ENCODE measurements at places on chromosomes 4 and X. TPM values are rescaled to one million over a fixed set of nuclear protein-coding genes. Genes with fewer than 3 reads are reported as not detected.
A peak's percentile ranks its signal among the peaks of the same experiment; 100 is the strongest.

GRCh38 chrX:129565046-129565650 lies 25.1 kb downstream of the OCRL start:
- H3K4me3 ChIP-seq: no peak overlapping the region
- H3K4me1 ChIP-seq: peaks cover 9% of the 10 kb centered on the region
- no peaks in the 10 kb centered on the region for H3K27me3 ChIP-seq
- no peak overlapping the region for H3K27ac ChIP-seq

GRCh38 chrX:47217121-47217851 lies 1.2 kb upstream of the CDK16 start:
- H3K27me3 ChIP-seq: no peaks in the 10 kb centered on the region
- H3K36me3 ChIP-seq: peaks cover 24% of the 10 kb centered on the region
- DNase-seq: no peak
- H3K4me3 ChIP-seq: no peak overlapping the region
- H3K27ac ChIP-seq: peak overlapping the region; percentile 90

DNA sequence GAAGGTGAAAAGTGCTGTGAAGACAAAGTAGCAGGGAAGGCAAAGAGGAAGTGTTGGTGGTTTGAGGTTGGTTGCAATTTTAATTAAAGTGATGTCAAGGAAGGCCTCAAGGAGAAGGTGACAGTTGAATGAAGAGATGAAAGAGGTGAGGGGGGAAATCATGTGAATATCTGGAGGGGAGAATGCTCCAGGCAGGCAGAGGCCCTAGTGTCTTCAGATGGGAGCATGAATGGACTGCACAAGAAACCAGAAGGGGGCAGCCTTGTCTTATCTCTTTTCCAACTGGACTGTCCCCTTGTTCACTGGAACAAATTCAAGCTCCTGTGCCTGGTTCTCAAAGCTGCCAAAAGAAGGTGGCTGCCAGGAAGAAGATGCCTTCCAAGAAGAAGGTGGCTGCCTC lies 68.4 kb downstream of the MAOB start:
- H3K4me3 ChIP-seq: no peak overlapping the region
- peak; percentile 2 for DNase-seq
- H3K36me3 ChIP-seq: no peaks in the 10 kb centered on the region
- H3K27ac ChIP-seq: no peak overlapping the region

HSFX3 gene
- not detected for total RNA-seq

SUPT20HL2 gene
- not detected for total RNA-seq

ADH1B gene
- not detected for total RNA-seq

- H3K36me3 ChIP-seq: no peaks in the 10 kb centered on the region
- no peak for DNase-seq
- H3K27ac ChIP-seq: no peak overlapping the region
- no peaks in the 10 kb centered on the region for H3K27me3 ChIP-seq
- H3K4me3 ChIP-seq: no peak overlapping the region
Measured at GRCh38 chrX:34072906-34073305, 59.2 kb downstream of the FAM47A start.

- H3K27me3 ChIP-seq: peaks cover 14% of the 10 kb centered on the region
- H3K27ac ChIP-seq: peak within 1 kb of the TSS; percentile 64
Measured at GRCh38 chr4:108168671-108169523, at the start of gene LEF1. LEF1 (minus strand) TSS chr4:108168932; CDS start chr4:108167767, 1,165 bp downstream.

EOLA2 gene
- total RNA-seq: 41.1 TPM

DNA sequence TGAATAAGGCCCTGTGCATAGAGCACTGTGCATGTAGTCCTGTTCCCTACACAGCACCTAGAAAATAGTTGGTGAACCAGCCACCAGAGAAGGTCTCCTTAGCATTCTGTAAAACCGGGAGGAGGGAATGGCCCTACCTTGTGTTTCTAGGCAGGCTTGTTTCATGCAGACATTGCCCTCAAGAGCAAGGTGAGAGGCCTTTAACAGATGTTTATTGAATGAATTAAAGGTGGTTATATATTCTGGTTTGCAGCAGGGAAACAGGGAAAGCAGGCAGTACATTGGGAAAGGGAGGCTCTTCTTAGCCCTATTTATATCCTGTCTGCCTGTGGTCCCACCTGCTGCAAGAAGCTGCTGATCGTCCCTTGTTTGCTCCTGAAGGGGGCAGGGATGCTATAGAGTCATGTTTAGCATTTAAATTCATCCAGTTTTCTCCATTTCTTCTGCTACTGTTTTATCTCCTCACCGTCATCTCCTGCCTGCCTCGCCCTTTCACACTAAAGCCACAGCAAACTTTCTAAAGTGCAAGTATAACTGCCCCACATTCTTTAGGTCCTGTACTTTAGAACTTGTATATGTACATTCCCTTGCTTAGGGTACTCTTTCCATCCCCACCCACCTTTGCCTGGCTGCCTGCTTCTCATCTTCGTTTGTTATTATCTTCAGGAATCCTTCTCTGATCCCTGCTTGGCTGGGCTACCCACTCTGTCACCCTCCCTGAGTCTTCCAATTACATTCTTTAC lies 60.3 kb downstream of the EGF start:
- H3K36me3 ChIP-seq: no peaks in the 10 kb centered on the region
- H3K27me3 ChIP-seq: no peaks in the 10 kb centered on the region
- no peaks in the 10 kb centered on the region for H3K4me1 ChIP-seq

DNA sequence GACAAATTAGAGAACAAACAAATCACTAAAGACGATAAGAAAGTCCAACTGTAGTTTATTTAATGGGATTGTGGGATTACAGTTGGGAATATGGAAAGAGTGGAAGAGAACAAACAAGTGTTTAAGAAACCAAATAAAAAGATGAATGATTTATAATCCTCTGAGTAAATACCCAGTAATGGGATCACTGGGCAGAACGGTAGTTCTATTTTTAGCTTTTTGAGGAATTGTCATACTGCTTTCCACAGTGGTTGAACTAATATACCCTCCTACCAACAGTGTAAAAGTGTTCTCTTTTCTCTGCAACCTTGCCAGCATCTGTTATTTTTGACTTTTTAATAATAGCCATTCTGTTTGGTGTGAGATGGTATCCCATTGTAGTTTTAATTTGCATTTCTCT lies 15.0 kb downstream of the C4orf51 start:
- no peaks in the 10 kb centered on the region for H3K4me1 ChIP-seq
- DNase-seq: no peak
- no peaks in the 10 kb centered on the region for H3K27me3 ChIP-seq
- no peak overlapping the region for H3K27ac ChIP-seq

PDLIM3 gene
- total RNA-seq: not detected

TMPRSS11A gene
- total RNA-seq: not detected

DNA sequence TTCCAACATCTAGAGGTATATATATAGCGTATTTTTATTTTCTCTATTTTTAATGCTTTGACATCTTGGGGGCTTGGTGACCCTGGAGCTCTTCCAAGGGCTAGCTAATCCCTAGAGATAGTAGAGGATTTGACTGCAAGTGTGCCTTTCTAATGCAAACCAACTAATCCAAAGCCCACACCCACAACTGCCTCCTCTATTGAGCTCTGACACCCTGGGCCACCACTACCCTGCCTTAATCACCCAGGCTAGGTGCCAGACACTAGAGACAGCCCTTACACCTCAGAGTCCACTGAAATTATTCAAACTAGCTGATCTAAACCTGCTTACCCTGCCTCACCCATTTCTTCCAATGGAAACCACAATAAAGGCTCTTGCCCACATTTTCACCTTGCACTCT lies 69.6 kb upstream of the ATXN3L start:
- no peaks in the 10 kb centered on the region for H3K36me3 ChIP-seq
- no peak overlapping the region for H3K27ac ChIP-seq
- no peak overlapping the region for H3K4me3 ChIP-seq
- H3K27me3 ChIP-seq: no peaks in the 10 kb centered on the region
- DNase-seq: no peak

DNA sequence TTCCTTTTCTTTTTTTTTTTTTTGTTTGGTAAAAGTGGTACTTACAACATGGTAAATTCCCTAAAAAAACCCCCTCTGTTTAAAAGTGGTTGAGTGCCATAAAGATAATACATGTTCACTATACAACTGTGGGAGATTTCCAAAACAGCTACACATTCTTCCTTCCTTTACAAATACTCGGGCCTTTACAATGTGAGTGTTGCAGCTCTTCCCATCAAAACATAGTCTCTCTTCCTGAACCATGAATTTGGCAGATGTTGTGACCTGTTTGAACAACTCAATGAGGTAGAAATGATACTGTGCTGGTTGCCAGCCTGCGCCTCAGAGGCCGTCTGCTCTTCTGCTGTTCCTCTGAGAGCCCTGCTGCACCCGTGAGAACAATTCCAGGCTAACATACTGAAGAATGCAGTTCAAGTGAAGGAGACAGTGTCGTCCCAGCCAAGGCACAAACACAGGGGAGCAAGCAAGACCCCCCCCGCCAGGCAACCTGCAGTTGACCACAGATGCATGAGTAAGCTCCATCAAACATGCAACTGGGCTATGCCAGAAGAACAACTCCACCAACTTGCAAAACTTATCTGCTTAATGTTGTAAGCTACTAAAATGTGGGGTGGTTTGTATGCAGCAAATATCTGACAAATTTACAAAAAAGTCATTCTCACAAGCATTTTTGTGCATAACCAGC lies 645.0 kb downstream of the PCDH7 start:
- no peak overlapping the region for H3K4me3 ChIP-seq
- no peaks in the 10 kb centered on the region for H3K36me3 ChIP-seq
- no peaks in the 10 kb centered on the region for H3K27me3 ChIP-seq
- no peak for DNase-seq

DNA sequence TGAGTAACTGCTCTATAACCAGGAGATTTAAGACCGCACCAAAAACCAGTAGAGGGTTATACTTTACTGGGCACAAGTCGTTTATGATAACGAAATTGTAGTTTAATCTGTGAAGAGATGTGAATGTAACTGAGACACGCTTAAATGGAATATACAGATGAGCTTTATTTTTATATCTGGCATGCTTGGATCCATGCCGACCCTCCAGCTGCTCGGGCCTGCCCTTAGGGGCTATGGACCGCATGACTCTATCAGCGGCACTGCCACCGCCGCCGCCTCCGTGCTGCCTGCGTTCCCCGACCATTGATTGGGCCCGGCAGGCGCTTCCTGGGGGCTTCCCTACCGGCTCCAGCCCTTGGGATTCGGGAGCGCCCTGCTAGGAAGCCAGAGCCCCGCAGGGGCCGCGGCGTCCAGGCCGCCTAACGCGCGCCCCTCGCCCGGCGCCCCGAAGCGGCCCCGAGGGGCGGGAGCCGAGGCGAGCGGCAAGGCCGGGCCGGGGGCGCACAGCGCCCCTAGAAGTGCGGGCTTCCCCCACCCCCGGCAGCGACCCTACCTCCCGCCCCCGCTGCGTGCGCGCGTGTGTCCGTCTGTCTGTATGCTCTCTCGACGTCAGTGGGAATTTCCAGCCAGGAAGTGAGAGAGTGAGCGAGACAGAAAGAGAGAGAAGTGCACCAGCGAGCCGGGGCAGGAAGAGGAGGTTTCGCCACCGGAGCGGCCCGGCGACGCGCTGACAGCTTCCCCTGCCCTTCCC lies at the start of gene NFKB1:
NFKB1 (plus strand) TSS at position 664 of the 751 bp plus-strand sequence. CDS start 24,160 bp downstream, outside the sequence.
- no peaks in the 10 kb centered on the region for H3K36me3 ChIP-seq
- peak within 1 kb of the TSS; percentile 100 for H3K27ac ChIP-seq
- H3K4me1 ChIP-seq: peaks cover 37% of the 10 kb centered on the region
- H3K27me3 ChIP-seq: no peaks in the 10 kb centered on the region
- H3K4me3 ChIP-seq: peak within 1 kb of the TSS; percentile 97

DNA sequence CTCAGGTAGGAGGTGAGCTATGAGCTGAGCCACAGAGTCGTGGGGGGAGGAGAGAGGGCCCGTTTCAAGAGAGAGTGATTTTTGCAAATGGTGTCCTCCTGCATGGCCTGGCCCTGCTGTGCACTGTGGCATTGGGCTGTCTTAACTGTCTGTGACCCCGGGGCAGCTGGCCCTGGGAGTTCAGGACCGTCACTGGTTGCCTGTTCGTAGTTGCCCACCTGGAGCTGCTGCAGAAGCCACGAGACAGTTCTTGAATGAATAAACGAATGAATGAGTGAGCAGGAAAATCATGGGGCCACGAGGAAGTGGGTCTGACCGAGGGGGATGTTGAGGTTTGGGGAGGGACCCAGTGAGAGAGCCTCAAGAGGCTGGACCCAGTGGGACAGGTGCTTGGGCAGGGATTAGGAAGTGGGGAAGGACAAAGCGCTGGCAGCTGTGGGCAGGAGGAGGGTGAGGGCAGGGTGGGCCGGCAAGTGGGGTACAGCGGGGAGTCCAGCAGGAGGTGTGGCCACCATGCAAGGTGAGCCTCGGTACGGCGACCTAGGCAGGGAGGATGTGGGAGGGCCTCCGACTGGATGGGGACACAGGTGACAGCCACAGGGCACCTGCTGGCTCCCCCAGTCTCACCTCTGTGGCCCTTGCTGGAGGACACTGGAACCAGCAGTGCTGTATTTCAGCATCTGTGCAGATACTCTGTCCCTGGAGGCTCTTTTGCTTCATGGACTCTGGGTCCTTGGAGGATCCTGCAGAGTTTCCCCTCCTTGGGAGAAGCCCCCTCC lies 10.2 kb downstream of the RGS12 start:
- DNase-seq: no peak
- peaks cover 55% of the 10 kb centered on the region for H3K4me1 ChIP-seq
- H3K27ac ChIP-seq: no peak overlapping the region

DNA sequence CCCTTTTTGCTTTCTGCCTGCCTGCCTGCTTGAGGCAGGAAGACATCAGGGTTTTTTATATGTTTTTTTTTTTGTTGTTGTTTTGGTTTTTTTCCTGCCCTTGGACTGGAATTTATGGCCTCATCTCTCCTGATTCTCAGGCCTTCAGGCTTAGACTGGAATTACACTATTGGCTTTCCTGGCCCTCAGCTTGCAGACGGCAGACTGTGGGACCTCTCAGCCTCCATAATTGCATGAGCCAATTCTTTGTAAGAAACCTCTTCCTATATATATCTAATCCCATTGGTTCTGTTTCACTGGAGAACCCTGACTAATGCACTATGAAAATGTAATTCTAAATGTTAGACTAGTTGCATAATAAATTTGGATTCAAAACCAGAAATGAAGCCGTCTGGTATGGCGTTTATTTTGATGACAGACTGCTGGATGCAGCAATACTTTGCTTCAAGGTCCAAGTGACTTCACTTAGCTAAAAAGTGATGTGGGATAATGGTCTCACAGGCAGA lies 59.0 kb downstream of the SEL1L3 start:
- no peaks in the 10 kb centered on the region for H3K4me1 ChIP-seq
- peaks cover 41% of the 10 kb centered on the region for H3K36me3 ChIP-seq
- DNase-seq: no peak

DNA sequence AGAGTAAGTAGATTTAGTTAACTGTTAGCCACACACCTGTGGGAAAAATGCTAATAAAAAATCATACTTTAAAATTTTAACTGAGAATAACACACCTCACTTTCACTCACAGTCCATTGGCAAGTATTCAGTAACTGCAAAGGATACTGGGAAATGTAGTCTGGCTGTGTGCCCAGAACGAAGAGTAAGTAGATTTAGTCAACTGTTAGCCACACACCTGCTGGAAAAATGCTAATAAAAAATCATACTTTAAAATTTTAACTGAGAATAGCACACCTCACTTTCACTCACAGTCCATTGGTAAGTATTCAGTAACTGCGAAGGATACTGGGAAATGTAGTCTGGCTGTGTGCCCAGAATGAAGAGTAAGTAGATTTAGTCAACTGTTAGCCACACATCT lies 178.4 kb upstream of the NWD2 start:
- H3K4me1 ChIP-seq: no peaks in the 10 kb centered on the region
- no peak overlapping the region for H3K4me3 ChIP-seq
- H3K27ac ChIP-seq: no peak overlapping the region

Measured in CD4-positive, alpha-beta memory T cell (primary cell).